ENCODE measurements at places on chromosomes 6 and 20. TPM values are rescaled to one million over a fixed set of nuclear protein-coding genes. Genes with fewer than 3 reads are reported as not detected.

GRCh38 chr20:23917024-23917725 lies 37.6 kb upstream of the CST5 start:
- DNase-seq = no peak

DNA sequence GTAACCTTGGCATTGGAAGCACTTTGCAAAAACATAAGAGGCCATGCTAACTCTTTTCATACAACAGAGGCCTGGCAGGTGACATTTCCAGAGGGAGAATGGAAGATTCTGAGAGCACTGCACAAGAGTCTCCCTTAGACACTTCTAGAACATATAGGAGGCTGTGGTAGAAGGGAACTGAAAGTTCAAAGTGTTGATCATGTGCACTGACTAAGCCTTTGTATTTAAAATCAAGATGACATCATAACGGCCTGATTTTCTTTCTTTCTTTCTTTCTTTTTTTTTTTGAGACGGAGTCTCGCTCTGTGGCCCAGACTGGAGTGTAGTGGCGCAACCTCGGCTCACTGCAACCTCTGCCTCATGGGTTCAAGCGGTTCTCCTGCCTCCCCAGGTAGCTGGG lies 26.8 kb upstream of the DNAAF9 start:
- DNase-seq = no peak

DNA sequence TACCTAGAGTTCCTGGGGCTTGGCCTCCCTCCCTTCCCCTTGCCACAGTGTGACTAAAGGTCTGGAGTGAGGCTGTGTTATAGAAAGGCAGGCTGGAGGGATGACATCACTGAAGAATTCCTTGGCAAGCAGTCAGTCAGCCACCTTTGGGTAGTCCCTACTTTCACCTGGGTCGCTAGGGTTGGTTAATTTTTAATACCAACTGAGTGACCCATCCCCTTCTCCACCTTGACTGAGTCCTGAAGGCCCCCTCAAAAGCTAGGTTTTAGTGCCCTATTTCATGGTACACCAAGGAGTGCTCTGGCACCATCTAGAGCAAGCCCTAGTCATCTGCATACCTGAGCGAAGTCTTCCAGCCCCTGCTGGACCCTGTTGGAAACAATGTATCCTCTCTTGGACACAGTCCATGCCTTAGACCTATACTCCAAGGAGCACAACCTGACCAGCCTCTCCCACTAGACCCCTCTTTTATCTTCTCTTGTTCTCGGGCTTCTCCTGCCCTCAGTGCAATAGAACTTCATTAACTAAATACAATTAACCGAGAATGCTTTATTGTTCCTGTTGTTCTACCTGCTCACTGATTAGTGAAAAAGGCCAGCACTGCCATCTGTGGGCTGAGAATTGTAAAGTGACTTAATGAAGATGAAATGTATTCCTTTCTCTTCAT lies 44.6 kb downstream of the RIN2 start:
- DNase-seq = no peak

DNA sequence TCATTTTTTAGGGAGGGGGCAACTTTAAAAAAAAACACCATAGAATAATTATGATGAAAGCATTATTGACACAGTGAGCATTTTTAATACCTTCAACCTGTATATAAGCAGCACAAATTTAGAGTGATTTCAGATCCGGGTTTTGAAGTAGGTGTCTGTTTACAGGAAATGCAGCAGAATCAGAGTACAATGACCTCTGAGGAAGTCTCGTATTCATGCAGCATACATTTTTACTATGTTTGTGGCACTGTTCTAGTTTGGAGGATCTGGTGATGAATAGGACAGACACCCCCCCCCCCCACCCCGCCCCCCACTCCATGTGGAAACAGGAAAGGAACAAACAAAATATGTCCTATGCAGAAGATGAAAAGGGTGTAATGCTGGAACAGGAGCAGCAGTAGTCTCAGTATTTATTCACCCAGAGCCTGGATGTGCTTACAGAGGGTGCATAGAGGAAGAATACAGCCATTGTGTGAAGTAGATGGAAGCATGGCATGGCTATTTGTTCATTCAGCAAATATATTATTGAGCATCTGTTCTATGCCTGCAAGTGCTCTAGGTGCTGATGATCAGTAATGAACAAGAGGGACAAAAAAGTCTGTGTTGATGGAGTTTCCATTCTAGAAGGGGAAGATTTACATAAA lies 19.7 kb downstream of the VAPB start:
- DNase-seq = no peak

DNA sequence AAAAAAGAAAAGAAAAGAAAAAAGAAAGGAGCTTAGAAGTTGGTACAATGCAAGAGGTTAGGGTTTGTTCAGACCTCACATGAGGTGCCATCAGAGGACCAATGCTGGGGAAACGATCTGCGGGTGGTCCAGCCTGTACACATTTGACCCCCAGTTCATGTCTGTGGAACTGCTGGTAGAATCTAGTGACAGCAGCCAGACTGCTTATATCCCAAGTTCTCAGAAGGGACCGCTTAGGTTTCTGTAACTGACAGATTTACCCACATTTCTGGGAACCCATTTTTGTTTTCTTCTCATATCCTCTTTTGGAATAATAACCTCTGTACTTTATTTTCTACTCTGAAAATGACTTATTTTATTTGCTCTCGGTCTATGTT lies 4.7 kb downstream of the PPP1R18 start:
- DNase-seq = no peak

DNA sequence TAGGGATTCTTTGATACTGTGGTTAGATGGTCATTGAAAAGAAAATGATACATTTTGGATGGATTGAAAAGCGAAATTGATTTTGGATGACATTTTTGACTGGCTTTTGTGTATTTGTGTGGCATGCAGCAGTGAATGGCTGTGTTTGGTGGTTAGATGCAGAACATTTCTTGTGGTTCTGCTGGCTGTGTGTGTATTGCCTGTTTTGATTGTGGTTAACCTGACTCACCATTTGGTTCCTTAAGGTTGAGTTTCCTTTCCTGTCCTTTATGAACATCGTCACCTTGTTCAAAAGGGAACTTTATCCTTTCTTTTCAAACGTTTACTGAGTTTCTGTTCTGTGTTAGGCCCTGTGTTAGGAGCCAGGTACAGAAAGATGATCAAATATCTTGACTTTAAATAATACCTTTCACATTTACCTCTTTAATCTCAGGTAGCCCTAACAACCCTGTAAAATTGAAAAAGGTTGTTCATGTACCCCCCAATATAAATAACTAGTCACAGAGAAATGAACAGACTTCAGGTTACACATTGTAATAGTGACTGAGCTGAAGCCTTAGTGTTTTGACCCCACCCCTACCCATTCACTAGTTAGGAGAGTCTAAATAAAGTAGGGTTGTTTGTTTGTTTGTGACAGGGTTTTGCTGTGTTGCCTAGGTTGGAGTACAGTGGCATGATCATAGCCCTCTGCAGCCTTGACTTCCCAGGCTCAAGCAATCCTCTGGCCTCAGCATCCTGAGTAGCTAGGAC lies 23.8 kb downstream of the ANKS1A start:
- no peak for DNase-seq

DNA sequence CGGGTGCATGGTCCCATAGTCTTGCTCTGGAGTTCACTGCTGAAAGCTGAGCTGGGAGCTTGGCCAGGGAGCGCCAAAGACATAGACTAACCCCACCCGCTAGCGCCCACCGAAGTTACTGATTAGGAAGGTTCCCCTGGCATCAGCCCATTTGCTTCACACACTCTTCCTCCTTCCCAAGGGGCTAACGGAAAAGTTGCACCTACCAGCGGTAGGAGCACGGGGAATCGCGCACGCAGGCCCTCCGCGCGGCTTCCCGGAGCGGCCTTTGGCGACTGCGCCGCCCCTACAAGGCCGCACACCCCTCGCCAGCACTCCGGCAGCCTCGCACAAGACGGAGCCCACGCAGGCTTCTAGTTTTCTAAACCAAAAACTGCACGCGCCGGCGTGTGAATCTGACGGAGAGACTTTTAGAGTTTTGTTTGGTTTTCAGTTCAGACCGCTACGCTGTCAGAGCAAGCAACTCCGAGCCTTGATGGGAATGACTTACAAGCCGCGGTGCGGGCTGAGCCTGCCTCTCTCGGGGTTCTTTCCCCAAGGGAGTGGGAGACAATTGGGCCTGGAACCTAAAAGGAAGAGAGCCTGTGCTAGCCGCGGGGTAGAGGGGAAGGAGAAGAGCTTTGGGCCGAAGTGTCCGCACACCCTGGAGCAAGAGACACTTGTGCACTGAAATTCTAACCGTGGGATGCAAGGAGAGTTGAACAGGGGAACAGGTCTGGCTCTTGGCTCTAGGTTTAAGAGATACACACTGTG lies 891 bp upstream of the POU3F2 start:
- DNase-seq = no peak

DNA sequence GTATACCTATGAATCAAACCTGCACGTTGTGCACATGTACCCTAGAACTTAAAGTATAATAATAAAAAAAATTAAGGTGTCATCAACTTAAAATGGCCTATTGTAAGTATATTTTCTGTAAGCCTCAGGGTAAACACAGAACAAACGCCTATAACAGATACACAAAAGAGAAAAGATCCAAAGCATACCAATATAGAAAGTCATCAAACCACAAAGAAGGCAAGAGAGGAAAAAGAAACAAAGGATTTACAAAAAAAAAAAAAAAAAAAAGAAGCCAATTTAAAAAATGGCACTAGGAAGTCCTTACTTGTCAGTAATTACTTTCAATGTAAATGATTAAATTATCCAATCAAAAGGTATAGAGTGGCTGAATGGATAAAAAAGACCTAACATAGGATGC lies 24.6 kb upstream of the ASF1A start:
- DNase-seq = no peak

- DNase-seq = no peak
Observed at GRCh38 chr6:115706981-115707380, 353.7 kb downstream of the FRK start.

DNA sequence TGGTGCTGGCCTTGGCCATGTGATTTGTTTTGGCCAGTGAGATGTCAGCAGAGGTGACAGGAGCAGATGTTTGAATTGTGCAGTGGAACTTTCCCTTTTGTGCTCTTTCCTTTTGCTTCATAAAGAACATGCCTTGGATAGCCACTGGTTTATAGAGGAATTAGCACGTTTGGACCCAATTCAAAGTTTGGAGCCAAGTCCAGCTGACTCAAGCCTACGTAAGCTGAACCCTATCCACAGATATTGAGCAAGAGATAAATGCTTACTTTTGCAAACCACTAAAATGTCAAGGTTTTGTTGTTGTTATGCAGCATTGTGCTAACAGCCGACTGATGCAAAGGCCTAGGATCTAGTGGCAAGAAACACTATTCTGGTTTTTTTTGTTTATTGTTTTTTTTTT lies 230.9 kb upstream of the CITED2 start:
- DNase-seq = no peak

DNA sequence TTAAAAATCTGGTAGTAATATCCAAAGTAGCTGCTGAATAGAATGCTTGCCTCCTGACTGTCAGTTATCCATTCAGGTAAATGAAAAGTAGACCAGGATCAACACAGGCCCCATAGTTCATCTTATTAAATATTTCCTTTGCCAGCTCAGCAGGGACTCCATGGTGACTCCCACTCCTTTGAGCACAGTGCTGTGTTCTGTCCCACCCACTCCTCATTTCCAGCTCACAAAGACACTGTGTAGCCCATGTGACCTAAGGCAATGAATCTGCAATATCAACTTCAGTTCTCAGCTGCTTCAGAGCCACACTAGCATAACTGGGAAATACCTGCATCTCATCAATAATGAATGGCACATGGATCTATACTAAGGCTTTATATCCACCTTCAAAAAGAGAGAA lies 189.5 kb upstream of the MANEA start:
- DNase-seq = no peak

DNA sequence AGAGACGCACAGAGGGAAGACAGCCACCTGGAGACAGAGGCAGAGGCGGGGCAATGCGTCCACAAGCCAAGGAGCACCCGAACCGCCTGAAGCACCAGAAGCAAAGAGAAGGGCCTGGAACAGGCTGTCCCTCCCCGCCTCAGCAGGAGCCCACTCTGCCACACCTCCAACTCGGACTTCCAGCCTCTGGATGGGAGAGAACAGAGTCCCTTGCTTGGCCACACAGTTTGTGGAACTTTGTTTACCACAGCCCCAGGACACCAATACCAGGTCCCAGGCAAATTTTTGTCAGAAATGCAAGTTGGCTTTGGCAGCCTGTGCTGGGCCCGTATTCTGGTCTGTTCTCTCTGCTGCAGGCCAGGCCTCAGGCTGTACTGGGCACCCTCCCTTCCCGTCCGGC lies 87.5 kb upstream of the RPS6KA2 start:
- no peak for DNase-seq

GRCh38 chr6:147895272-147895671 lies 386.8 kb downstream of the SAMD5 start:
- no peak for DNase-seq

- no peak for DNase-seq
Observed at GRCh38 chr20:58889798-58890517, 37.4 kb downstream of the GNAS start.

DNA sequence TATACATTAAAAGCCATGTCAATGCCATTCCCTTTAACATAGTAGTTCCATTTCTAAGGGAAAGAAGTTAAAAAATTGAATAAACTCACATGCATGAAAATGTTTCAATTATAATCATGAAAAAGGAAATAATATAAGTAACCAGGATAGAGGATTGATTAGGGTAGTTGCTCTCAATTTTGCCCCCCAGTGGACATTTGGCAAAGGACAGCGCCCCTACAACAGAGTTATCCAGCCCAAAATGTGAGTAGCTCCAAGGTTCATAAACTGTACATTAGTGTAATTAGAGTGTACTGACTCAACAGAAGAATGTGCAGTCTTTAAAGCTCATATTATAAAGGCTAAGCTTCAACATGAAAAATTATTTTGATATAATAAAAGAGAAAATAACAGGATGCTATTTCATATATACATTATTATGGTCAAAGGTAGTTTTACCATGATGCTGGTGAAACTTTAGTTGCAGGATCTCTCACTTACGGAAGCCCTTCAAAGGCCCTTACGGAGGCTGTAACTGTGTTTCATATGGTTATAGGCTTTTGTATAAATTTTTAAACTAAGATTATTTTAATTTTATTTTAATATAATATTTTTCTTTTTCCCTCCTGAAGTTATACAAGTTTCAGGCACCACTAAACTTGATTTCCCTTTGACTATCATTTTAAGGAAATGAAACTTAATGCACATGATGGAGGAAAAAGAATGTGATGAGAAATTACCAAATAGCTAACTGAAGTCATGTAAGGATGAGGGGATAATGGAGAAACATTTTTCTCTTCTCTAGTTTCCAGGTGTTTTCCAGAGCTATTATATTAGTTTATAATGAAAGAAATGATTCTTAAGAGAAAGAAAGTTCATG lies 403.6 kb downstream of the PLCB1 start:
- DNase-seq = no peak

RSPH4A gene
- total RNA-seq = 0.13 TPM

PRDM13 gene
- total RNA-seq = not detected

SLPI gene
- total RNA-seq = not detected

TBXT gene
- not detected for total RNA-seq

CST7 gene
- total RNA-seq = not detected

FAM83C gene
- total RNA-seq = not detected

TNXB gene
- total RNA-seq = 0.21 TPM

RSPO3 gene
- total RNA-seq = 2.8 TPM

ZSCAN31 gene
- total RNA-seq = 19.7 TPM

TINAG gene
- not detected for total RNA-seq

TAGAP gene
- total RNA-seq = not detected

BMP6 gene
- total RNA-seq = 281 TPM

Measured in pulmonary artery endothelial cell (primary cell).